ENCODE measurements at places on chromosomes 2 and 18. TPM values are rescaled to one million over a fixed set of nuclear protein-coding genes. Genes with fewer than 3 reads are reported as not detected.

FAM124B gene
- total RNA-seq = 0.55 TPM

ING5 gene
- 38.8 TPM for total RNA-seq

LYPD6B gene
- total RNA-seq = not detected

SPC25 gene
- 32.1 TPM for total RNA-seq

TMEM178A gene
- total RNA-seq = 0.20 TPM

Measured in activated naive CD4-positive, alpha-beta T cell treated with anti-CD3 and anti-CD28 coated beads, Interleukin-2, amount 10 ng/mL, durations not matched to agents 5 hours and 36 hours (primary cell).